ENCODE measurements at places on chromosomes 2 and 18.

DNA sequence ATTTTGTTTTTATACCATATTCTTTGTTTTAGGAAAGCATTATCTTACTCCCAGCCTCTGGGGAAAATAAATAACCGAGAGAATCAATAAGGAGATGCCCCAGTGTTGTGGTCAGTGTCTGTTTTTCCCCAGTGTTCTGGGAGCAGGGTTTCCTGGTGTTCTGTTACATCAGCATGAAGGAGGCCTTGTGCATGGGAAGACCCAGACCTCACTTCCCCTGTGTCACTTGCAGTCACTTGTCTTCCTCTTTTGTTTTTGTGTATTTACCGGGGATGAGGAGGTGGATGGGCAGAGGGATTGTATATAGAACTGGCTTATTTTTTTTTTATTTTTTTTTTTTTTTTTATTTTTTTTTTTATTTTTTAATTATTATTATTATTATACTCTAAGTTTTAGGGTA lies 45.0 kb upstream of the MGAT5 start:
- no peak for ATAC-seq

GRCh38 chr2:23694058-23695045 lies 232.6 kb downstream of the ATAD2B start:
- no peak for ATAC-seq

GRCh38 chr2:5093056-5093455 lies 599.1 kb upstream of the SOX11 start:
- no peak for ATAC-seq

GRCh38 chr2:101802329-101802728 lies 104.8 kb downstream of the MAP4K4 start:
- no peak for ATAC-seq

DNA sequence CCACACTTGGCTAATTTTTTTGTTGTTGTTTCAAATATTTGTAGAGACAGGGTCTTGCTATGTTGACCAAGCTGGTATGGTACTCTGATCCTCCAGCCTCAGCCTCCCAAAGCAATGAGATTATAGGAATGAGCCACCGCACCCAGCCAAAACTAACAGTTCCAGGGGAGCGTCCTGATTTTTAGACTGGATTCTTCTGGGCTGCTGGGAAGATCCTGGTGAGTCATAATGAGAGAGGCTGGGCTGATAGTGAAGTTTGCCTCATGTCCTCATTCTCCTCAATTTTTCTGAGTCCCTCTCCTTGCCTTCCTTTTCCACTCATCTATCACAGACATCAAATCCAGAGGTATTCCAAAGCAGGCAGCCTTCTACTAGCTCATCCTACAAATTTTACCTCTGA lies 81.3 kb downstream of the VSNL1 start:
- ATAC-seq, result no peak

DNA sequence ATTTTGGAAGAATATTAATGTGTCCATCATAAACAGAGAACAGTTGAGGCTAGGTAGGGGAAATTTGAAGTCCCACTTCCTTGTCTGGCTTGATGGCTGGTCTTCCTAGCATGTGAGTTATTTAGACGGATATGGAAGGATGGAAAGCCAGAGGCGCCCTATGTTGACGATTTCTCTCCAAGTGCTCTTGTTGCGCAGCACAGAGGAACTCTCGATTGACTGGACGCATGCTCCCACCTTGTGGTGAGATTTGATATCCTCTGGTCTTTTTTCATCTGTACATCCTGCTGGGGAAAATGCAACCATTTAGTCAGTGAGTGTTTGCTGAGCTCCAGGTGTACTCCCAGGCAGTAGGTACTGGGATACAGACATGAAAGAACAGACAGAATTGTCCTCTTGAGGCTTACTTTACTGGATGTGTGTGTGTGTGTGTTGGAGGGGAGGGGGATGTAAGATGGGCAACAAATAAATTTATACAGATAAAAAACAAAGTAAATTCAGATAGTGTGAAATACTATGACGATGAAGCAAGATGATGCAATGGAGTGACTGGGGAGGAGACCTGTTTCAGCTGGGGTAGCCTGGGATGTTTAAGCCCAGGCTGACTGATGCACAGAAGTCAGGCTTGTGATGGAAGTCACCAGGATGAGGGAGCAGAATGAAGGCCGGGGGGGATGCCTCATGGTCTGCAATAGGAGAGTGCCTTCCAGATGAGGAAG lies 137.2 kb downstream of the TRIM43 start:
- peak; percentile 91 for ATAC-seq

All from gastroesophageal sphincter (tissue), 4 donors.